Right ventricle myocardium superior (tissue), 1 donor: ENCODE measurements at places on chromosomes 5 and 9. TPM values are rescaled to one million over a fixed set of nuclear protein-coding genes. Genes with fewer than 3 reads are reported as not detected.

The C9orf153 gene
- 0.22 TPM for total RNA-seq

The HAND1 gene
- total RNA-seq: 23.4 TPM

The TAF11L5 gene
- total RNA-seq: not detected

The GCNT4 gene
- 0.30 TPM for total RNA-seq

The ZNG1F gene
- 2.3 TPM for total RNA-seq

The SPINK6 gene
- not detected for total RNA-seq

The SPATA31A3 gene
- total RNA-seq: not detected

The SCGB3A2 gene
- total RNA-seq: not detected

The CSF1R gene
- total RNA-seq: 19.5 TPM

The PRUNE2 gene
- 1.3 TPM for total RNA-seq

The TLE4 gene
- 12.8 TPM for total RNA-seq

The IFNA21 gene
- total RNA-seq: not detected

The GPRIN1 gene
- 0.56 TPM for total RNA-seq

The ZDHHC21 gene
- 4.8 TPM for total RNA-seq

The UNC5A gene
- 0.05 TPM for total RNA-seq

The GAS1 gene
- 21.8 TPM for total RNA-seq

The KCNT1 gene
- 3.9 TPM for total RNA-seq

The ANKS6 gene
- 3.0 TPM for total RNA-seq

The PCDHGA4 gene
- total RNA-seq: 9.3 TPM

The C9orf57 gene
- total RNA-seq: not detected

The PLPP7 gene
- total RNA-seq: 115 TPM

The FOXD4 gene
- not detected for total RNA-seq

The SEMA6A gene
- total RNA-seq: 6.3 TPM

The SLC27A6 gene
- total RNA-seq: 82.3 TPM

The STOM gene
- 155 TPM for total RNA-seq

The GFI1B gene
- total RNA-seq: not detected

The CCDC112 gene
- total RNA-seq: 4.4 TPM

The HSPB3 gene
- total RNA-seq: 596 TPM
